ENCODE measurements at places on chromosomes 7 and 10.

DNA sequence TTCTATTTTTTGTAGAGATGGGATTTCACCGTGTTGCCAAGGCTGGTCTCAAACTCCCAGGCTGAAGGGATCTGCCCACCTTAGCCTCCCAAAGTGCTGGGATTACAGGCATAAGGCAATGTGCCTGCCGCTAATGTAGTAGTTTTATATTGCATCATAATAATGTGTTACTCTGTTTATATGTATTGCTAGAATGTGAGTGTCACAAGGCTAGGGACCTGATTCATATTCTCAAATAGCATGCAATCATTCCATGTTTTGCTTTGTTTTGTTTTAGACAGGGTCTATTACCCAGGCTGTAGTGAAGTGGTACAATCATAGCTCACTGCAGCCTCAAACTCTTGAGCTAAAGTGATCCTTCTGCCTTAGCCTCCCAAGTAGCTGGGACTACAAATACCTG lies 13.5 kb downstream of the CCL26 start:
- DNase-seq: no peak

GRCh38 chr10:127556916-127557315 lies 7.8 kb downstream of the NPS start:
- DNase-seq: no peak

DNA sequence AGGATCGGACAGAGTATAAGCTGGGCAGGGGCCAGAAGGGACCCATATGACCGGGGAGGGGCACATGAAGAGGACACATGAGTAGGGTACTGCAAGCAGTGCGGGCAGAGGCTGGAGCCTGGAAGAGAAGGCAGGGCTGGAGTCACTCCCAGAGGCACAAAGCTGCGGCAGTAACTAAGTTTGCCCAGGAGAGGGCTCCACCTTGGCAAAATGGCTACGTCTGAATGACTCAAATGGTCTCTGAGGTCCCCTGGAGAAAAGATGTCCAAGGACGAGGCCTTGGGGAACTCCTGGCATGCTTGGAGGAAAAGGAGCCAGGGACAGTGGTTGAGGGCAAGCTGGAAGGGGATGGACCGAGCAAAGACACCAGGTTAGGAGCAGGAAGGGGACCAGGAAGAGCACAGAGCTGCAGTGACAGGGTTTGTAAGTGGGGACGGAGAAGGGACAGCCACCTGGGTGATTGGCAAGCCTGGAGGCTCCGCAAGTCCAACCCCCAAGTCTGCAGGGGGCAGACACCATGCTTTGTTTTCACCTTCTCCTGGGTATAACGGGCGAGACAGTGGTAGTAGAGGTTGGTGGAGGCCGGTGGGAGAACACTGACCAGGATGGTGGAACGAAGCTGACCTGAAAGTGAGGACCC lies 43.1 kb upstream of the LBX1 start:
- peak; percentile 35 for DNase-seq

DNA sequence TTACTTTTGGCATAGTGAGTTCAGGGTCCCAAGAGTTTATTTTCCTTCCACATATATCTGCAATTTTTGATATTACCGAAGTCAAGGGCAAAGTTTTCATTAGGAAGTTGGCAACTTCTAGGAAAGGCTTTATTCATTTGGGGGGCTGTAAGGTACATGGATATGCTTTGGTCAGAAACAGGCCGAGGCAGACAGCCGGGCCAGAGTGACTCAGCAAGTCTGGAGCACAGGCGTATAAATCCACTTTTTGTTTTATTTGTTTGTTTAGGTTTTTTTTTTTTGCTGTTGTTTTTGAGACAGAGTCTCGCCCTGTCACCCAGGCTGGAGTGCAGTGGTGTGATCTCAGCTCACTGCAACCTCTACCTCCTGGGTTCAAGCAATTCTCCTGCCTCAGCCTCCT lies 3.7 kb downstream of the ZNF680 start:
- DNase-seq: no peak

DNA sequence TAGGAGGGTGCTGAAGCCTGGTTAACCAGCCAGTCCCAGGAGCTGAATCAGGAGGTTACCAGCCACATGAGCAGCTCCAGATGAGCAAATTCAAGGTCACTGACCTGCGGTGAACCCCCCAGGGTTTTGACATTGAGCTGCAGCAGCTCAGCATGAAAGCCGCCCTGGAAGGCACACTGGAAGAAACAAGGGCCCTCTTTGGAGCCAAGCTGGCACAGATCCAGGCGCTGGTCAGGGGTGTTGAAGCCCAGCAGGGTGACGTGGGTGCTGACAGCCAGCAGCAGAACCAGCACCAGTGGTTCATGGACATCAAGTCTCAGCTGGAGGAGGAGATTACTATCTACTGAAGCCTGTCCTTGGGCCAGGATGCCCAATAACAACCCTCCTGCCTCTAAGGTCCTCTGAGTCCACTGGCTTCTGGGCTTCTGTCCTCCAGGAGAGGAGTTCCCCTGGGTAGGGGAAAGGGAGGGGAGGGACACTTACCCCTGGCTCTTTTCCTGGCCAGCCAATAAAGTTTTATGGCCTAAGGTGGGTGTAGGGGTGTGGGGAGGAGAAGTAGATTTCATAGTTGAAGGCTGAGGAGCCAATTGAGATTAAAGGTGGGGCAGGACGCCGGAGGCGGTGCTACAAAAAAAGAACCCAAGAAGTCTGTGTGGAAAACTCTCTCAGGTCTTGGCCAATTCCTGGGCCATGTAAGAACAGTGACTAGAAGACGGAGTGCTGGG lies 29.4 kb upstream of the ATOH7 start:
- no peak for DNase-seq

DNA sequence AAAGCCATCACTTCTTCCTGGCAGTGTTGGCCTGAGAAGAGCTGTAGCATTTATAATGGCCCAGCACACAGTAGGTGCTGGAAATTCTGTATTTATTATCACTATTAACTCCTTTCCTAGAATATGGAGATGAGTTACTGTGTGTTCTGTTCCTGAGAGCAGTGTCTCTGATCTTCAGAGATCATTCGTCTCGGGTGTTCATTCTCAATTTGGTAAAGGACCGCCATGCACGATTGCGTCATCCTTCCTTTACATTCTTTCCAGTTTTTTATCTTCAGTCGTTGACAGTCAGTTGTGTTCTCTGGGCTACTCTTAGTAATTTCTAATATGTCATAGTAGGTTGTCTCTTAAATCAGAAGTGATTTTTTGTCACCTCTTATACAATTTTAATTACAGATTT lies 18.6 kb downstream of the RNF32 start:
- DNase-seq: no peak

DNA sequence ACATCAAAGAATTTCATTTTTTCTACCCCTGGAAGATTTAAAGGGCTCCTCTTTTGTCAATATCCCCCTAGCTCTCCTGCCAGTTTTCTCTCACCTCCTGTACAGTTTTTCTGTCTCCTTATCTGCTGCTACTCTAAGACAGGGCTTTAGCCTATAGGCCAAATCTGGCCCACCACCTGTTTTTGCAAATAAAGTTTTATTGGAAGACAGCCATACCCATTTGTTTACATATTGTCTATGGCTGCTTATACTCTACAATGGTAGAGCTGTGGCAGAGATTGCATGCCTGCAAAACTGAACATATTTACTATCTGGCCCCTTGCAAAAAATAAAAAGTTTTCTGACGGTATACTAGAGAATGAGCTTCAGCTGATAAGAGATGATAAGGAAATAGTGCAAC lies 37.4 kb upstream of the GARS1 start:
- DNase-seq: no peak

- DNase-seq: no peak
Measured at GRCh38 chr10:114042895-114043531, 653 bp upstream of the ADRB1 start.

- DNase-seq: no peak
Measured at GRCh38 chr10:78290131-78290750, 256.6 kb downstream of the RPS24 start.

- DNase-seq: no peak
Measured at GRCh38 chr10:35437829-35438228, 101.5 kb downstream of the CCNY start.

GRCh38 chr7:111137296-111138192 lies 46.6 kb downstream of the LRRN3 start:
- DNase-seq: no peak

GRCh38 chr7:38675494-38676106 lies 44.4 kb upstream of the AMPH start:
- no peak for DNase-seq

Data from NCI-H1105 (cell line).